Adrenal gland (tissue), 19 donors: ENCODE measurements at places on chromosomes 2 and 18. TPM values are rescaled to one million over a fixed set of nuclear protein-coding genes. Genes with fewer than 3 reads are reported as not detected.

The SLC5A7 gene
- total RNA-seq = 0.43 TPM

The SUPT7L gene
- total RNA-seq = 30.1 TPM

The FSHR gene
- 0.06 TPM for total RNA-seq

The POMC gene
- 10.8 TPM for total RNA-seq

The MAB21L4 gene
- not detected for total RNA-seq

The LHCGR gene
- total RNA-seq = 1.6 TPM

The BABAM2 gene
- total RNA-seq = 438 TPM

The SKA1 gene
- total RNA-seq = 1.2 TPM

The ATL2 gene
- 63.6 TPM for total RNA-seq

The GALNT1 gene
- 73.2 TPM for total RNA-seq

The C1D gene
- 21.4 TPM for total RNA-seq

The VIL1 gene
- total RNA-seq = 4.5 TPM

The NCOA1 gene
- total RNA-seq = 43.8 TPM

The BCL2 gene
- total RNA-seq = 5.0 TPM

The MROH2A gene
- not detected for total RNA-seq

The SERPINB13 gene
- not detected for total RNA-seq

The GKN2 gene
- total RNA-seq = not detected

The SDC1 gene
- 3.4 TPM for total RNA-seq

The TUBA4B gene
- total RNA-seq = not detected

The NTSR2 gene
- total RNA-seq = 0.06 TPM

The LOXL3 gene
- 12.8 TPM for total RNA-seq

The SERPINB12 gene
- not detected for total RNA-seq

The SPDYA gene
- total RNA-seq = 0.26 TPM
